ENCODE measurements at places on chromosomes 1 and 21.

- DNase-seq: no peak
These were observed 216.4 kb upstream of the GJB5 start for GRCh38 chr1:34538481-34538880.

DNA sequence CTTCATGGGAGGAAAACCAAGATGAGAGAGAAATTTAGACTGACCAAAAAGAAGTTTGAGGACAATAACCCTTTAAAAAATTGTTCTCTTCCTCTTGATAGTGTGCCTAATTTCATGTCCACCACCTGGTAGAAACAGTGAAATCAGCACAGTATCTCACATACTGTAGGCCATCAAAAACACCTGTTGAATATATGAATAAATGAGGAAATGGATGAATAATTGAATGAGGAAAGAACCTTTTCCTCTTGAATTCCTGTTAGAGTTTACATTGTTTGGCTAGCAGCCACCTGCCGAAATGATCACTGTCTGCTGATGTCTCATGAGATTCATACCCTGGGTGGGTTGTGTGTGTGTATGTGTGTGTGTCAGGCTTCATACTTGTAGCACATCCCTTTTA lies 198.7 kb upstream of the PBX1 start:
- DNase-seq: no peak

GRCh38 chr1:89631816-89632656 lies 884 bp upstream of the LRRC8C start:
- DNase-seq: no peak

- no peak for DNase-seq
These were observed 29.8 kb downstream of the PARP1 start for GRCh38 chr1:226378071-226378470.

GRCh38 chr1:41622859-41623732 lies 138.6 kb upstream of the EDN2 start:
- no peak for DNase-seq

DNA sequence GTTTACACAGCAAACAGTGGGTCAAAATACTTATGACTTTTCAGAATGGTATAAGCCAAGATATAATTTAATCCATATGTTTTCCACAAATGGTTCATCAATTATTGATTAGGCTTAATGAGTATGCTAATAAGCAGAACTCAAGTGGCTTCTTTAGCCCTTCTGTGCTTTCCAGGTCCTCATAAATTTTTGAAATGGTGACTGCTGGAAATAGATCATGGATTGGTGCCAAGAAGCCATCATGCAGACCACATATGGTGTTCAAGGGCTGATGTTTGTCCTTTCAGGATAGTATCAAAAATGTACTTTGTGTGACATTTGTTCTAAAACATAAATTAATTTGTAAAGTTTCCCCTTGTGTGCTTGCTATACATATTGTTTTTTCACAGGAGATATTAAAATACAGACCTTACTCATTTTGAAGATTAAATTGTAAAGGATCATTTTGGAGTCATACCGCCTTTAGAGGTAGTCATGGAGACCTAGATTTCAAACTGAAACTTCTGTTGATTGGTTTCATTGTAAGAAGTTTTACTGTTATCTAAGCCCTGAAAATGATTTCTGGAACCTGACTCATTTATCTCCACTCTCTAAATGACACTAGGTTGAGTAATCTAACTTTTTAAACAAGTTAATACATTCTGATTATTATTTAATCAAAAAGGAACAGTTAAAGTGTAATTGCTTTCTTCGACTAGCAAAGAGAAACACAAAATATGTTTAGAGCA lies 507.9 kb downstream of the PLA2G4A start:
- no peak for DNase-seq

DNA sequence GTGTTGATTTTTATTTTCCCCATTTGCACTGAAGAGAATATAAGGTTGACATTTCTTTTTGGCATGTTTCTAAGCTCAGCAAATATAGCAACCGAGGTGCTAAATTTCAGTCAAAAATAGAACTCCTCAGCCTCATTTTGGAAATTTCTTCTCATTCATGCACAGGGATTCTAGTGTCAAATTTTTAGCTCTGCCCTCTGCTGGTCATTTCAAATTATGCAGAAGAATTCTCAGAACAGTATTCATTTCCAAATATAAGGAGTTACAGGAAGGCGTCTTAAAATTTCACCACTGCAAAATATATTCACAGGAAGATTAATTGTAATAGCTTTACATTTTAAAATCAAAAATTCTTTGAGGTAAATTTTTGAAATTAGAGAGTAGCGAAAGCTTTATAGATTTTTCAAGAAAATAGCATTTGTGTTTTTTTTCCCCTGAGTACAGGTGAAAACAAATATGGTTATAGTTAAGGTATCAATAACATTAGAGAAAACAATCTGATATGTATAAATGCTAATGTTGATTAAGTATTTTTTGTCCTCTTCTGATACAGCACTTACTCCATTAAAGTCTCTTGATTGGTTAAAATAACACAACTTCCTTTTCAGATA lies 57.9 kb downstream of the FMN2 start:
- no peak for DNase-seq

DNA sequence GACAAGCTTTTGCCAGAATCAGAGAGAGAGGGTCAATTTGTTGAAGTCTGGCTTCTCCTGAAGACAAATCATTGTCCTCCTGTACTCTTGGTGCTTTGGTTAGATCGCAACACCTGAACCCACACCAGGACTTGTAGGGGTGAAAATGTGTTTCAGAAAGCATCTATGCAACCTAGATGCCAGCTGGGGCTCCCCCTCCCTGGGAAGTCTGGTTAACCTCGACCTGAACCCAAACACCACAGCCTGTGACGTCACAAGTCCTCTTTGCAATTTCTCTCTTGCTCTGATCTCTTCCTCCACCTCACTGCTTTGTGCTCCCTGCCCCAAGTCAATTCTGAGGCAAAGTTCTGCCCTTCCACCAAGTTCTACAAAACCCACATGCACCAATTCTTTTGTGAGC lies 42.8 kb upstream of the USP24 start:
- DNase-seq: peak; percentile 59

DNA sequence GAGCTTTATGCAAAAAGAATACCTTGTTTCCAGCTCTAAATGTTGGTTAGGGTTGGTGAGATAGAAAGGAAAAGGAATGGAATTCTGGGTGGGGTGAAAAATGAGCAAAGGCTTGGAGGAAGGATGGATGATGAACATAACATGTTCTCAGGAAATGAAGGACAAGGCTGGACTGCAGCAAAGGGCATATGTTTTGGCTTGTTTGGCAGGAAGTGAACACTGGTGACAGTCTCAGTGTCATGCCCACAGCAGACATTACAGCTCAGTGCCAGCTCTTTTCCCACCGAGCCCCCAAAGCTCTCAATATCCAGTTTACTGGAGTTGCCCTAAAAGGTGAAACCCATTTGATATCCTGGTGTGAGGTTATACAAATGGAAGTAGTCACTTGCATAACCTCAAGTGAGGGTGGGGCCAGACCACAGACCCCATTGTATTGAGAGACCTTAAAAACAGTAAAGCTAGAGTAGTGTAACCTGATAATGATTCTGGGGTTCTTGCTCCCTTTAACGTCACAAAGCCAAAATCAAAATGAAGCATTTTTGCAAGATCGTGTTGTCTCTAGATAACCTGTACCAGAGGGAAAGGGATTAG lies 270.6 kb downstream of the NFIA start:
- no peak for DNase-seq

GRCh38 chr1:17955302-17956285 lies 152.0 kb upstream of the IGSF21 start:
- no peak for DNase-seq

GRCh38 chr1:117216718-117217117 lies 6.0 kb upstream of the VTCN1 start:
- no peak for DNase-seq

DNA sequence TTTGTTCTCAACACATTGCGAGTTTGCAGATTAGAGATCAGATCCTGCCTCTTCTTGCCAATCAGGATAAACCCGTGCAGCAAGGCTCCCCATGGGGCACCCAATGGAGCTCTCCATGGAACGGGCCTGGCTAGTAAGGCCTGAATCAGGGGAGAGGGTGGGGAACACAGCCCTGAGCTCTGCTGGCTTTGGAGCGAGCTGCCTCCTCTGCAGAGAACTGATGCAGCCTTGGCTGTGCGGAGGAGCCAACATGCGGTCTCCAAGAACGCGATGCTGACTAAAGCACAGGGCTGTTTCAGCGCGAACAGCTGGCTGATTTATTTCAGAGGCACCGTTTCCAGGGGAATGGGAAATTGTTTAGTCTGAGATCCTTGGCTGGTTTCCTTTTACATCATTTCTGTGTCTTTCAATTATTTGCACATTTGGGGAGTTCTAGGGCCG lies 139.7 kb downstream of the TSEN15 start:
- DNase-seq: no peak

DNA sequence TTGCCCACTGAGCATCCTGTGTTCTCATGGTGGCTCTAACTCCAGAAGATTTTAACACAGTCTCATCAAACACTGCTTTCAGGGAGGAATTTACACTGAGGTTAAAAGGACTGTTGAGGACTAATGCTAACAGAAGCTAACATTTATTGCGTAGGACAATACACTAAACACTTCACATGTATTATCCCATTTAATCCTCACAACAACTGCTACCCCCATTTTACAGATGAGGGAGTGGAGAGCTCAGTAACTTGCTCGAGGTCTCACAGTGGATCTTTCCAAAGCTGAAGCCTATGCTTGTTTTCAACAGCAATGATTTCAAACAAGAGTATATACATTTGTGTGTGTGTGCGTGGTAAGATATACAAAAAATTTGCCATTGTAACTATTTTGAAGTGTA lies 13.9 kb downstream of the ATF3 start:
- no peak for DNase-seq

DNA sequence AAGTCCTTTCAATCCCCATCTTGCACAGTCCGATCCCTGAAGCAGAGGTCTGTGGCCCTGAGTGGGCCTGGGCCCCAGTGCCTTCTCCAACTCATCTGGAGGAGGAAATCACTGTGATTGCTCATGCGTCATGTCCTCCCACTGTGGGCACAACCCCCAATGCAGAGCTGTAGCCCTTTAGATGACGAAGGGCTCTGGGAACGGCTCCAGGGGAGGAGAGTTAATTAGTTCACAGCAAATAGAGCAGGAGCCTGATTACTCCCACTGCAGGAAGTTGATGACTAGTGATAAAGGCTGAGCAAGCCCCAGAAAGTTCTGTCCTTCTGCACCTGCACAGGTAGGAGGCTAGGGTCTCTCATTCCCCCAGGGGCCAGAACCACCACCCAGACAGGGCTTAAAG lies 111.5 kb downstream of the CCDC185 start:
- DNase-seq: no peak

- DNase-seq: no peak
These were observed 153.9 kb upstream of the LMO4 start for GRCh38 chr1:87174724-87175245.

DNA sequence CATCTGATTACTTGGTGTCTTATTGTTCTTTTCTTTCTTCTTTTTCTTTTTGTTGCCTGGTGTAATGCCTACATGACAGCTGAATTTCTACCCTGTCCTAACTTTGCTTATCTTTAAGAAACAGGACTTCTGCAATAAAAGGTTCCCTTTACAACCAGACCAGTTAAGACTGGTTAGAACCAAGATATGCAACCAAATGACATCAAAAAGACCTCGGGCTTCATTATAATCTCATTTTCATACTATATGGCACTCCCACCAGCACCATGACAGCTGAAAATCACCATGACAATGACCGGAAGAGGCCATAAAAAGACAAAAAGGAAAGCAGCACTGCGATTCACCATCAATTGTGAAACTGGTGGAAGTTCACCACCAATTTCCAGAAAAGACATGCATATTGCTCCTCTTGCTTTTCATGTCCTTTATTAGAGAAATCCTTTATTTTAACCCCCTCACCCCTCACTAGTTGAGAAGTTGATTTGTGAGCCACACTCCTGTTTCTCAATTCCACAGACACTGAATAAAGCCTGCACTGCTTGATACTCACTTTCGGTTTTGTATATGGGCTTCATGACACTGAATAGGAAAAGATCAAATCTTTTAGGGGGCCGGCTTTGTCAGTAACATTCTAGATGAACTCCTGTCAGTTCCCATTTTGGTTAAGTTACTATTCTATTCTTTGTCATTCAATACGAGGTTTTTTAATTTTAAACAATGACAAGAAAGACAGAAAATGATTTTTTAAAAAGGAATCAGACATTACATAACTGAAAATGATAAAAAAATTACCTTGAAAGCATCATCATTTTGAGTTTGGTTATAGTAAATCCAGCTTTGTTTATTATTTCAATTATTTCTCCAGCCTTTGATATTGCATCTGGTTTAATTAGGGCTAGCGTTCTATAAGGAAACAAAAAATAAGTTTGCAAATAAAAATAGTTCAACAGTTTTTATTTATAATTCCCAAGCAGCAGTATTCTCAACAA lies 58.1 kb downstream of the NME7 start:
- no peak for DNase-seq

DNA sequence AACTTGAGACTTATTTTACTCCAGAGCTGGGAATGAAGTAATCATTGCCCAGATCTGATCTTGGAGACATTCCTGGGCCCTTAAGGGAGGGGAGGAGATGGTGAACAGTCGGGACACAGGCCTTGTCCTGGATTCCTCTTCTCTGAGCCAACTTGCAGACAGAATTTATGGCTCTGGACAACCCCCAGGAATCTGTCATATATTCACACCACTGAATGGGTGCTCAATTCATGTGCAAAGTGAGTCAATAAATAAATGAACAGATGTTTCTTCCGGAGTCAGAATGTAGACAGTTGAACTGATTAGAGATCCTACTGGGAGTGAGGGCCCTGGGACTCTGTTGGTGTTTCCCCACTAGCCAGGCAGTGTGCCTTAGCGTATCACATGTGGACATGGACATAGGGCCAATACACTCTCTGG lies 2.6 kb downstream of the TUFT1 start:
- no peak for DNase-seq

DNA sequence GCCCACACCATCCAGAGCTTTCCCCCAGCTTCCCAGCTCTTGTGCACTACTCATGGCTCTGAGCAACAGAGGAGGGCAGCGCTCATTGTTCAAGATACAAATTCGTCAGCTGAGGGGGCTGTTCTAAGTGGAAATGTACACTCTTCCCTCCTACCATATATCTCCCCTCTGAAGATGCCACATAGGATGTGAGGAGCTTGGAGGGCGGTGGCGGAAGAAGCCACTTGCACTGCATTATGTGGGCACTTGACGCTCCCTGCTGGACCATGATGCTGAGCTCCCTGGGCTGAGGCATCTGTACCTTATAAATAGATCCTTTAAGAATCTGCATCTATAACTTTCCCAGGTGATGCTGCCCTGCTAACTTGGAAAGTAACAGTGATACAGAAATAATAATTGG lies 477.6 kb upstream of the DEPDC1 start:
- DNase-seq: no peak

- DNase-seq: no peak
These were observed 99.6 kb upstream of the CDC42BPA start for GRCh38 chr1:227417756-227418480.

GRCh38 chr1:244322791-244323521 lies 128.8 kb downstream of the ADSS2 start:
- peak; percentile 46 for DNase-seq

DNA sequence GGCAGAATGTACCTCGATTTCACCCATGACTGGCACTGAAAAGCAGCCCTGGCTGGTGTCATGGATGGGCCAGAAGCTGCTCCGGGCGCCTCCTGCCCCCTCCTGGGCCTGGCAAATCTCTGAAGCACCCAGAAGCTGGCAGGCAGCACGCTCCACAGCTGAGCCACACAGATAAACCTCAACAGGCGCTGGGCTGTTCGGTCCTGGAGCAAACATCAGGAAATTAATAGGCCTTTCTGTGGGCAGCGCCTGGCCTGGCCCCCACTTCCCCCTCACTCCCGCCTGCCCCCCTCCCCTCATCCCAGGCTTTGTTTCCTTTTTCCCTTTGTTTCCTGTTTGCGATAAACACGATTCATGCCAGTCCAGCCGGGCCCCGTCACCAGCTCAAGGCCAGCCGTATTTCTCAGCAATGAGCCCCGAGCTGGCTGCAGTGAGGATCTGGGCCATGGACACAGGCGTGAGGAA lies 20.1 kb upstream of the DISP3 start:
- DNase-seq: no peak

Measured in activated gamma-delta T cell treated with Interleukin-2 at 50 U/mL for 16 hours (primary cell).